Fibroblast of skin of left biceps (primary cell): ENCODE measurements at places on chromosomes 16 and 17.

GRCh38 chr16:10751291-10751697 lies 7.7 kb downstream of the NUBP1 start:
- DNase-seq, result no peak

GRCh38 chr17:5237541-5238016 lies 2.9 kb upstream of the SCIMP start:
- no peak for DNase-seq

DNA sequence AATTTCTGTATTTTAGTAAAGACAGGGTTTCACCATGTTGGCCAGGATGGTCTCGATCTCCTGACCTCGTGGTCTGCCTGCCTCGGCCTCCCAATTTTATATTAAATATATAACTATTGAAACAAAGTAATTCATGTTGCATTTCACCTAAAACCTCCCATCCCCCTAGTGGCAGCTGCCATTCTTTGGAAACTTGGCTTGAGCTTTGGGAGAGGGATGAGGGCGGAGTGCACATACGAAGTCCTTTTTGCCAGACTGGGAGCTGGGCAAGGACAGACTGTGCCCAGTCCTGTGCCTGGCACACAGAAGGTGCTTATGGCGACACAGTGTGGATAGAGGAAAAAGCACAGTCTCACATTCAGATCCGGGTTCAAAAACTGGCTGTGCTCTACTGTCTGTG lies 83.8 kb downstream of the NETO2 start:
- no peak for DNase-seq

DNA sequence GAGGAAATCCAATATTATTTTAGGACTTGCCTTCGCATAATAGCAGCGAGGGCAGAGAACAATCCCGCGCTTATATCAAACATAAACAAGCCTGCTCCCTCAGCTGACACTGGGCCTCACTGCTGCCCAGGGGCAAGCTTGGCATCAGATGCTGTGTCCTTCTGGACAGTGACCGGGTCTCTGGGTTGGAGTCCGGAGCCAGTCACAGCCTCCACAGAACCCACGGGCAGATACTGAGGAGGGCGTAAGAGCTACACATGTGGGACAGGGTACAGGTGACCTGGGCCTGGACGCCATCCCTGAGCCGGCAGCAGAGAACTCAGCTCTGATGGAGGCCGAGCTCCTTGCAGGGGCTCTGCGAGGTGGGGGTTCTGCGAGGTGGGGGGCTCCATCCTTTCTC lies 14.7 kb upstream of the ZNF469 start:
- DNase-seq, result no peak

DNA sequence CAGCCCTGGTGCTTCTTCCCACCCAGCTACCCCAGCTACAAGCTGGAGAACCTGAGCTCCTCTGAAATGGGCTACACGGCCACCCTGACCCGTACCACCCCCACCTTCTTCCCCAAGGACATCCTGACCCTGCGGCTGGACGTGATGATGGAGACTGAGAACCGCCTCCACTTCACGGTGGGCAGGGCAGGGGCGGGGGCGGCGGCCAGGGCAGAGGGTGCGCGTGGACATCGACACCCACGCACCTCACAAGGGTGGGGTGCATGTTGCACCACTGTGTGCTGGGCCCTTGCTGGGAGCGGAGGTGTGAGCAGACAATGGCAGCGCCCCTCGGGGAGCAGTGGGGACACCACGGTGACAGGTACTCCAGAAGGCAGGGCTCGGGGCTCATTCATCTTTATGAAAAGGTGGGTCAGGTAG lies 3.6 kb downstream of the GAA start:
- DNase-seq, result no peak
